Activated naive CD4-positive, alpha-beta T cell treated with anti-CD3 and anti-CD28 coated beads, Interleukin-2, amount 50 U/mL, for 72 hours (primary cell): ENCODE measurements at places on chromosomes 11 and 22.

DNA sequence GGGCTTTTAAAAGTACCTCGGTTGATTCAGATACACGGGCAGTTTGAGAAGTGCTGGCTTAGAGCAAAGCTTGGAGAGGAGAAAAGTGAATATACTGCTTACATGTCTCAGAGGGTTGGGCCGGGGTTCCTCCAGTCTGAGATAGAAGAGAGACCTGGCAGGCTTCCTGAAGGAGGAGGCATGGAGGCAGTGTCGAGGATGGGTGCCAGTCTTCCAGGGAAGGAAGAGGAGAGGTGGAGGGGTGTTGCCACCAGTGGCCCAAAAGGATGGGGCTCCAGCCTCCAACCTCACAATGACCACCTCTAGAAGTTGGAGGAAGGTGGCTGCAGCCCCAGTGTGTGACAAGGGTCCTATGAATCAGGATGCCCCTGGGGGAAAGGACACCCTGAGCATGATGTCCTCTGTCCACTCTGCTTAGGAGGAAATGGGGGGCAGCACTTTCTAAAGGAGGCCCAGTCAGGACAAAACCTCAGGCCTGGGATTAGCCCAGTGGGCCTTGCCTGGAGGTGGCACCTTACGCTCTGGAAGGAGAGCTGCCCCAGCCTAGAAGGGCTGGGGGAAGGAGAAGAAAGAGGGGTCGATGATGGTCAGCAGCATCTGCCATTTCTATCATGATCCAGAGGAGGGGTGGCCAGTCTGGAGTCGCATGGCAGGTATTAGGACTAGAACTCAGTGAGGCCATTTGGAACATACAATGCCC, 65.2 kb downstream of the CD82 start:
- peak; percentile 1 for DNase-seq

GRCh38 chr22:44645083-44645482, 56.9 kb upstream of the PRR5 start:
- no peak for DNase-seq

DNA sequence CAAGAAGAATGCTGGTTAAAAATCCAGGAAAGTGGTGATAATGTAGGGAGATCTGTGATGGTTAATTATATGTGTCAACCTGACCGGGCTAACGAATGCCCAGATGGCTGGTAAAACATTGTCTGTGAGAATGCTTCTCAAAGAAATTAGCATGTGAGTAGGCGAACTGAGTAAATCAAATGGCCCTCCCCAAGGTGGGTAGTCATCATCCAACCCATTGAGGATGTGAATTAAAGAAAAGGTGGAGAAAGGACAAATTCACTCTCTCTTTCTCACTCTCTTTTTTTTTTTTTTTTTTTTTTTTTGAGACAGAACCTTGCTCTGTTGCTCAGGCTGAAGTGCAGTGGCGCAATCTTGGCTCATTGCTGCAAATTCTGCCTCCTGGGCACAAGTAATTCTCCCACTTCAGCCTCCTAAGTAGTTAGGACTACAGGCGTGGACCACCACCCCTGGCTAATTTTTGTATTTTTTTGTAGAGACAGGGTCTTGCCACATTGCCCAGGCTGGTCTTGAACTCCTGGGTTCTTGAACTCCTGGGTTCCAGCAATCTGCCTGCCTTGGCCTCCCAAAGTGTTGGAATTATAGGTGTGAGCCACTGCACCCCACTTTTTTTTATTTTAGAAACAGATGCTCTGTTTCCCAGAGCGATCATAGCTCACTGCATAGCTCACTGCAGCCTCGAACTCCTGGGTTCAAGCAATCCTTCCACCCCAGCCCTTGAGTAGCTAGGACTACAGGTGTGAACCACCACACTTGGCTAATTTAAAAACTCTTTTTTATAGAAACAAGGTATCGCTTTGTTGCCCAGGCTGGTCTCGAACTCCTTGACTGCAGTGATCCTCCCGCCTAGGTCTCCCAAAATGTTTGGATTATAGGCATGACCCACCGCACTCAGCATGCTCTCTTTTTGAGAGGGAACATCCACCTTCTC, 22.0 kb upstream of the P2RY6 start:
- DNase-seq: no peak

GRCh38 chr11:88231894-88232482, 56.7 kb upstream of the RAB38 start:
- no peak for DNase-seq

GRCh38 chr22:35611200-35611890, 5.8 kb downstream of the MB start:
- no peak for DNase-seq

DNA sequence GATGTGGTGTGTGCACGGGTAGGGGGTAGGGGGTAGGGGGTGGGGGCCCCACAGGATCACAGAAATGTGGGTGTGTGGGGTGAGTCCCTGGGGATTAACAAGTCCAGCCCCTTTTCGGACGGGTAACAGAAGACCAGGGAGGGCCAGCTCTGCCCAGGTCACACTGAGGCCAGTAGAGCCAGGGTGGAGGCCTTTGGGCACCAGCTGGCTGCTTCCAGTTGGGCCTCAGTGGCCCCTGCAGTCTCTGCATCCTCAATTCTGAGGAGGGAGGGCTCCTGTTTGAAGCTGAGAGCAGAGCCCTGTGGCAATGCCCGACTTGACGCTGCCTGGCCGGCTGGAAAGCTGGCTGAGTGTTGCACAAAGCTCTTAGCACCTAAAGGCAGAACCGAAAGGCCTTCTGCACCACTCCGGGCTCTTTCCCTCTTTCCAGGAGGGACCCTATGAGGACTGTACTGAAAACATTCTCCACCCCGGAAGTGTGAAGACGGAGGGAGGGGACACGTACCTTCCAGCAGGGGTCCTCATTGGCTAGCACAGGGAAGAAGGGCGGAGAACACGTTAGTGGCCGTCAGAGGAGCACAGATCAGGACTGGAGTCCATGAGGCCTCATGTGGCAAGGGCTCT, 120.4 kb downstream of the PHF21B start:
- peak; percentile 2 for DNase-seq

DNA sequence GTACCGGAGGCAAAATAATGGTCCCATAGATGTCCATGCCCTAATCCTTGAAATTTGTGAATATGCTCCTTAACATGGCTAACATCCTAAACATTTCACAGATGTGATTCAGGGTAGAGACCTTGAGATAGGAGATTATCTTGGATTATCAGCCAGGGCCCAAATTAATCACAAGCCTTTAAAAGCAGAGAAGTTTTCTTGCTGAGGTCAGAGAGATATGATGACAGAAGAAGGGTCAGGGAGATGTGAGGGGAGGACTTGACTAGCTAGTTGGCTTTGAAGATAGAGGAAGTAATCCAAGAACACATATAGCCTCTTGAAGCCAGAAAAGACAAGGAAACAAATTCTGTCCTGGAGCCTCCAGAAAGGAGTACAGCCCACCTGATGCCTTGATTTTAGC, 19.1 kb upstream of the FDX1 start:
- DNase-seq: no peak

DNA sequence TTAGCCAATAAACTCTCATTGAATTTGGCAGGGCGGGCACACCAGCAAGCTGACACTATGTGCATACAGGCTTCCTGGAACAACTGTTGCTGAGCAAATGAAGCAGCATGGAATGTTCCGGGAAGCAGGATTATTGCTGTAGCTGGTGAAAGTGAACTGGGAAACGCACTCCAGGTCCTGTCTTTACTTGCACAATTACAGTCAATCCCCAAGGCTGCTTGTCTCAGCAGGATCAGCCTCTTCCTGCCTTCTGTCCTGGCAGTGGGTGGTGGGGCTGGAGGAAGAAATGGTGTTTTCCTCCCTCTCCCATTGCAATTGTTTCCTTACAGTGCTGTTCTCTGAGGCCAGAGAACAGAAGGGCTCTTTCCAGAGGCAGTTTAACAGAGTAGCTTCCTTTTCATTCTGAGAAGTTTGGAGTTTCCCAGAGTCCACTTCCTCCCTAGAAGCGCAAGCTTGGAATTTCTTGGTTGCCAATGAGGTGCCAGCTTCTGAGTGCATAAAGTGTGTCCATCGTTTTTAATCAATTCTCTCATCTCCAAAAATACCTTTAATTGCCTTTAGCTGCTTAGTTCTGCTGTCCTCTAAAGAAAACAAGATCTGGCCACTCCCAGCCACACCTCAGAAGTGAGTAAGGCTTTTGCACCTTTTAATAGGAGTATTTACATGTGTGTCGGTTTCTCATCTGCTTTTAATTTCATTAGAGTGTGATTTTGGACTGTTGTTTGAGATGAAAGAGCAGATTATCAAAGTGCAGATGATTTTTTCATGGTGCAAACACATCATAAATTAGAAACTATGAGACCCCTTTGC, 19.9 kb downstream of the CD44 start:
- no peak for DNase-seq

- no peak for DNase-seq
These were observed 42.0 kb downstream of the ALG9 start for GRCh38 chr11:111829185-111829968.

DNA sequence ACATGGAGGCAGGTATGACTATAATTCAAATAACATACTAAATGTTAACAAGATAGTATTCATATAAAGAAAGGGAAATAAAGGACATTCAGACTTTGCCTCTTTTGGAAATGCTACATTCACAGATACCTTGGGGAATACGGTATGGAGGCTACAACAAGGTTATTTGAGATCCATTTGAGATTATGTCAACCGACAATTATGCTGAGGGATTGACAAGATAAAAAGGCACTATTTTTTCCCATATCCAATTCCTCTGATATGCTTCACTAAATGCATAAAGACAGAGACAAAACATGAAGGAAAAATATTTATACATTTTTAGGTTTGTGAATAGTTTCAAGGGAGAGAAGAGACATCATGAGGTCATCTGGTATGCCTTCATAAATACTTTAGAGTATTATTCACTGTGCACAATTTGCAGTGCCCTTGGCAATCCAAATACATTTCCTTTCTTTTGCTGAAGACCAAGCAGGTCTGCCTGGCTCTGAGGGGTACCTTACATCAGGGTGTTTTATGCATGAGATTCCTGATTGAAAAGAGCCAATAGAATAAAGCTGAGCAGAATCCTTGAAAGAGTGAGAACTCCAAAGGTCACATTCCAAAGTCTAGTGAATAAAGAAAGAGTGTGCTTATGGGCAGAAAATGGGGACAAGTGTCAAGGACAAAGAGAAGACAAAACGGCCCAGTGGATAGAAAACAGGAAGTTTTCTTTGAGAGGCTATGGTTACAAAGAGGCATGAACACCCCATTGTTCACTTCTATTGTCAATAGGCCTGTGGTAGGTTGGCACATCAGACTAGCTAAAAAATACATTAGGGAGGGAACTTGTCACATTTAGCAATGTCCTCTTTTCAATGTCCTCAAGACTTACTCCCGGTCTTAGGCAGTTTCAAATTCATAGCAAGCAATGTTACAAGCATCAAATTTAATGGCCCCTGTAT, 455.8 kb downstream of the LRRC4C start:
- DNase-seq: no peak

GRCh38 chr22:44118645-44119315, 61.9 kb upstream of the PARVG start:
- no peak for DNase-seq
